CMK (cell line): ENCODE measurements at places on chromosomes 7 and 10.

DNA sequence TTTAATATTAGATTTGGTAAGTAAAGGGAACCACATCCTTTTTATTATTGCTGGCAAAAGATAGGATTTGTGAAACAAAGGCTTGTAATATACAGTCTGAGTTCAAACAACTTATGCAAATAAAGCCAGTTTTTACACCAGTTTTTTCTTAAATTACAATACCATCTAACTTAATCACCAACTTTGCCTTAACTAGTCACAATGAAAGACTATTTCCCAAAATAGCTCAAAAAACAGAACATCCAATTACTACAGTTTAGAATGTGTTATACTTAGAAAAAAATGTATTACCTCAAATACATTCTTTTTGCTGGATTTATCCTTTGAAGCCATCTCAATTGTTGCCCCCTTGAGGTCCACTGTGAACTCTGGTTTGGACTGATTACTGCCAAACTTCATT lies 108.5 kb downstream of the ARHGAP12 start:
- no peak for DNase-seq

DNA sequence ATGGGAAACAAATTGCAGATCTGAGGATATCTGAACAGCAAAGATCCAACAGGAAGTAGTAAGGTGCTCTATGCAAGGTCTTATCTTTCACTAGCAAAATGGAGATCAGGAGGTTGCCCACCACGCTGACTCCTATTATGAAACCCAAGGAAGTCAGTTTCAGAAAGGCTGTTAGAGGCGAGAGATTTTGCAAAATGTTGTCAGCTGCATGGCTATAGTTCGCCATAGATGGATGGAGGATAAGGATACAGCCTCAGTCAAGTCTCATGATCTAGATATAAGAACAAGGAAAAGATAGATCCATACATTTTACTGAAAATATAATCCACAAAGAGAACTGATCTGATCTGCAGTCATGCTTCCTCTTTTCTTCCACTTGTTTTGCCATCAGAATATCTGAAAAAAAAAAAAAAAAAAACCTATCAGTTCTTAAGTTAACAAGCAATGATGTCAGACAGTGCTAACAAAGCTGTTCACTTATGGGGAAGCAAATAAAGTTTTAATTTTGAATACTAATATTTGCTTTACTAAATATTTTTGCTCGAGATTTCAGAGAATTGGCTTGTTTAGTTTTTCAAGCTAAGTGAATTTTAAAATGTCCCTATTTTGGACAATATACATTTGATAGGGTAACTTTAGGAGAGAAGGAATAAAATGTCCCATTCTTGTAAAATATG lies 2.0 kb downstream of the GPR85 start:
- DNase-seq: no peak

- no peak for DNase-seq
Measured at GRCh38 chr7:23345601-23346000, 46.5 kb downstream of the MALSU1 start.

- no peak for DNase-seq
Measured at GRCh38 chr7:55486991-55487390, 85.3 kb downstream of the VOPP1 start.

GRCh38 chr7:106870983-106871410 lies 5.9 kb downstream of the PIK3CG start:
- DNase-seq: no peak

- no peak for DNase-seq
Measured at GRCh38 chr10:85043207-85043606, 714.8 kb downstream of the CCSER2 start.
